Mammary epithelial cell (primary cell): ENCODE measurements at places on chromosomes 1 and 21. TPM values are rescaled to one million over a fixed set of nuclear protein-coding genes. Genes with fewer than 3 reads are reported as not detected.

The PCSK9 gene
- 52.1 TPM for polyA plus RNA-seq

The C1QTNF12 gene
- polyA plus RNA-seq = 0.20 TPM

The ACKR1 gene
- not detected for polyA plus RNA-seq

The SON gene
- polyA plus RNA-seq = 54.0 TPM

The SGIP1 gene
- 0.17 TPM for polyA plus RNA-seq

The OVAAL gene
- 0.03 TPM for polyA plus RNA-seq

DNA sequence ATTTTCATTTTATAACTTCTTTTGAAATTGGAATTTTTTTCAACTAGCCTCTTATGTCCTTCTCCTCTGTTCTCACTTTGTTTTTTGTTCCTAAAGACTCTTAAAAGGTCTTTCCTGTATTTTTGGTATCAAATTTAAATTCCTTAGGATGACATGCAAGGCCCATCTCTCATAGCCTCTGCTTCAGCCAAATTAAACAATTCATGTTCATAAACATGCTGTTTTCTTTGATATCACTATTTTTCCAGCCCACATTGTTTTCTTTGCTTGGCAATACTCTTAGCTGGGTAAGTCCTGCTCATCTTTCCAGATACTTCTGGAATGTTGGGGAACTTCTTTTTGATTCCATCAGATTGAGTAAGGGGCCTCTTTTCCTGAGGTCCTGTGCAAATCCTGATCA lies 55.8 kb upstream of the GPR88 start:
- no peak for DNase-seq

DNA sequence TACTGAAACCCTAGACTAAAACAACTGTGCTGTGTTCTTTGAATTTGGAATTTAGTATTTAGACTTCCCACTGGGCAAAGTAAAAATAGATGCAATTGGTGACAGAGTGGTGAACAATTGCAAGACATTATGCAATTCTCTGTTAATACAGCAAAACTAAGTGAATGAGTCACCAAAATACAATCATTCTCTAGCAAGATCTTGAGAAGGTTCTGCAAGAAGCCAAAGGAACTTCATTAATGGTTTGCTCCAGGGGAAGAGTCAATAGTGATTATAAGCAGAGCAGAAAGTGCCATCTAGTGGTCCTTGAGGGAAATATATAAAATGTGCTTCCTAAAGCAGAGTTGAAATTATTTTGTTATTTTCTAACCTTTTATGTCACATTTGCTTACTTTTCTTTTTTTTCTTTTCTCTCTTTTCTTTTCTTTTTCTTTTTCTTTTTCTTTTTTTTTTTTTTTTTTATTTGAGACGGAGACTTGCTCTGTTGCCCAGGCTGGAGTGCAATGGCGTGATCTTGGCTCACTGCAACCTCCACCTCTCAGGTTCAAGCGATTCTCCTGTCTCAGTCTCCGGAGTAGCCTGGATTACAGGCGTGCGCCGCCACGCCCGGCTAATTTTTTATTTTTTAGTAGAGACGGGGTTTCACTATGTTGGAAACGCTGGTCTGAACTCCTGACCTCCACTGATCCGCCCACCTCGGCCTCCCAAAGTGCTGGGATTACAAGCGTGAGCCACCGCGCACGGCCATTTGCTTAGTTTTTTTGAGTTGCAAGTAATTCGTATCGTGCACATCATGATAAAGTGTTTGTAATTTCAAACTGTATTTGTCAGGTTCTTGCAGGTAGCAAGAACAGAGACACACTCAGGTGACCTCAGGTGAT lies 99.2 kb downstream of the CTH start:
- peak; percentile 84 for DNase-seq

DNA sequence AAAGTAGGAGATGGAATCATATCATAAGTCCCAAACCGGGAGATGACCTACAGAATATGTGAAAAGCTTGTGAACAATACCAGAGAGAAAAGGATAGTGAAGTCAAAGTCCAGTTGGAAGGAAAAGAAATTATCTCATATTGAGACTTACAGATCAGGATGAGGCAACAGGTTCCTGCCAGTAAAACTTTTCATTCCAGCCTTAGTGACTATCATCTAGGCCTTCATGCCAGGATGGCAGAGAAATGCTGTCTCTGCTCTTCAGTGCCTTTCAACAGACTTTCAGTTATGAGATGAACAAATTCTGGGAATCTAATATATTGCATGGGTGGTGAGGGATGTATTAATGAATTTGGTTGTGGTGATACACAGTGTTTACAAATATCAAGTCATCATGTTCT lies 52.3 kb downstream of the NTMT2 start:
- no peak for DNase-seq

- peak; percentile 89 for DNase-seq
Measured at GRCh38 chr1:19643121-19643520, 990 bp upstream of the NBL1 start.

GRCh38 chr1:157739229-157739901 lies 37.6 kb downstream of the FCRL2 start:
- peak; percentile 54 for DNase-seq

- peak; percentile 84 for DNase-seq
Measured at GRCh38 chr1:231828182-231828920, 201.8 kb downstream of the DISC1 start.

- DNase-seq = no peak
Measured at GRCh38 chr1:161900160-161900559, 123.5 kb downstream of the OLFML2B start.

GRCh38 chr1:16068356-16069270 lies 4.8 kb downstream of the FAM131C start:
- peak; percentile 24 for DNase-seq

- no peak for DNase-seq
Measured at GRCh38 chr1:7301664-7301981, 469.5 kb upstream of the VAMP3 start.

DNA sequence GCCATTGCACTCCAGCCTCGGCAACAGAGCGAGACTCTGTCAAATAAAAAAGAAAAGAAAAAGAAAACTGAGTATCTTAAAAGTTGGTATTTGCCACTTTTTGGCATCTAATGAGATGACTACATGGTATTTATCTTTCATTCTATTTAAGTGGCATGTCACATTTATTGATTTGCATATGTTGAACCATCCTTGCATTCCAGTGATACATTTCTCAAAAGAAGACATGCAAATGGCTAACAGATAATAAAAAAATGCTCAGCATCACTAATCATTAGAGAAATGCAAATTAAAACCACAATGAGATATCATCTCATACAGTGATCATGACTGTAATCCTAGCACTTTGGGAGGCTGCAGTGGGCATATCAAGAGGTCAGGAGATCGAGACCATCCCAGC lies 28.1 kb downstream of the SFPQ start:
- no peak for DNase-seq

DNA sequence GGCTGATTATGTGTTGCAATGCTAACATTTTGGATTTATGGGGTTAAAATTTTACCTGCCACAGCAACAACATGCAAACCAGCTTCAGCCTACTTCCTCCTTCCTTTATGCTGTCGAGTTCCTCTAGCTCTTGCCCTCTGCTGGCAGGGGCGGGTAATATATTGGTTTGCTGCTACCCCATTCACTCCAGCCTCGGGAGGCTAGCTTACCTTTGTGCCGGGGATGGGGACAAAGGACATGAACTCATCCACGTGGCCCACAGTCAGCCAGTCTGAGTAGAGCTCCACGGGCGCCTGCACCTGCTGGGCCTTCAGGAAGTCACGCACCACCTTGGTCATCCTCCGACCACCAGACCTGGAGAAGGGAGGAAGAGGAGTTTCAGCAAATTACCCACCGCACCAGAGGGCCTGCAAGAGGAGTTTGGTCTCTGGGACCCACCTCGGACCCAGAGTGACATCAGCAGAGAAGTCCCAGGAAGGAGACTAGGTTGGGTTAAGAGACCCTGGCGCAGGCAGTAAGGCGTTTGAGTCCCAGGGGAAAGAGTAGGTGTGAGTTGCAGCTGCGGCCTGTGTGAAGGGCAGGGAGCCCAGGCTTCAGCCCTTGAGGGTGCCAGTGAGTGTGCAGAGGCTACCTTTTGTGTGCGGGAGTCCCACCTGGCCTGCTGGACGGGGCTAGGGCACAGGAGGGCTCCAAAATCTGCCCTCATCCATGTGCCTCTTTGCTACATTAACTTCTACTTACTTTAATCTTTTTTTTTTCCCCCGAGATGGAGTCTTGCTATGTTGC lies 21.8 kb upstream of the SDHB start:
- DNase-seq = no peak

GRCh38 chr1:83583351-83584014 lies 415.4 kb downstream of the TTLL7 start:
- DNase-seq = no peak

DNA sequence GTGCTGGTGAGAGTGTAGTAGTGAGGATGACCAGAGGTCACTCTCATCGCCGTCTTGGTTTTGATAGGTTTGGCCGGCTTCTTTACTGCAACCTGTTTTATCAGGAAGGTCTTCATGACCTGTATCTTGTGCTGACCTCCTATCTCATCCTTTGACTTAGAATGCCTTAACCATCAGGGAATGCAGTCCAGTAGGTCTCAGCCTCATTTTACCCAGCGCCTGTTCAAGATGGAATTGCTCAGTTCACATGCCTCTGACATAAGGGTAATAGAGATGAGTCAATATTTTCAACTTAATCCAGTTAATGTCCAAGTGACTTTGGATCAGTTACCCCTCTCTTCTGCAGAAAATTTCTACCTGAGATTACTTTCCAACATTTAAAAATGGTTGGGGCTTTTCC lies 4.6 kb downstream of the NID1 start:
- DNase-seq = no peak

- DNase-seq = no peak
Measured at GRCh38 chr1:111551623-111552411, 48.4 kb upstream of the ADORA3 start.

- no peak for DNase-seq
Measured at GRCh38 chr1:183002267-183002666, 21.0 kb upstream of the LAMC1 start.

DNA sequence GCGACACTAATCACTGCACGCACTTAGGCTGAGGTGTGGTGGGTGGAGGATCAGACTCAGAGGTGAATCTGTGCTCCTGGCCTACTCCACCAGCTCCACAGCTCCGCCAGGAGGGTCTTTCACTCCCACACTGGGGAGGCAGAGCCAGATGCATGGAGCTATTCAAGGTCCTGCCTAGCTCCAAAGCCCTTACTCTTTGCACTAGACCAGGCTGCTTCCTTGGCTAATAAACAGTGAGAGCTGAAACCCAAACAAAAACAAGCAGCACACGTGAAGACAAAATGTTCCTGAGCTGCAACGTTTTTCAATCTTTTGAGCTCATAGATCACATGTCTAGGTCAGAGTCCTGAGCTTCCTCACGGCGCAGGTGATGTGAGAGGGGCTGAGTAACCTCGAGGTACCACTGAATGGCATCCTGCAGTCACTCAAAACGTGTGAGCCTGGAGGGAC lies 19.2 kb downstream of the CAPZB start:
- no peak for DNase-seq

GRCh38 chr1:24190983-24191461 lies 3.9 kb upstream of the IFNLR1 start:
- no peak for DNase-seq

DNA sequence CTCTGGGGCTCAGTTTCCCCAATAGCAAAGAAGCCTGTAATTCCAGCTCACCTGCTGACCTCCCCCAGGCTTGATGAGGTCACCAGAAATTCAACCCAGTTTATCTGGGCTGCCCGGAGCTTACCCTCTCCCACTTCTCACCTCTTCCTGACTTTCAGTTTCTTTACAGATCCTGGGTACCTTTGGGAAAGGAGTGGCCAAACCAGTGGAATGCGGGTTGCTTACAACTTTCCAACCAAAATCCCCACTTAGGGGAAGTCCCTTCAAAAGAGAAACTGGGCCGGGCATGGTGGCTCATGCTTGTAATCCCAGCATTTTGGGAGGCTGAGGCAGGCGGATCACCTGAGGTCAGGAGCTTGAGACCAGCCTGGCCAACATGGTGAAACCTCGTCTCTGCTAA lies 5.9 kb upstream of the MARCKSL1 start:
- DNase-seq = peak; percentile 76

- DNase-seq = peak; percentile 38
Measured at GRCh38 chr1:71660411-71660810, 579.6 kb upstream of the ZRANB2 start.

DNA sequence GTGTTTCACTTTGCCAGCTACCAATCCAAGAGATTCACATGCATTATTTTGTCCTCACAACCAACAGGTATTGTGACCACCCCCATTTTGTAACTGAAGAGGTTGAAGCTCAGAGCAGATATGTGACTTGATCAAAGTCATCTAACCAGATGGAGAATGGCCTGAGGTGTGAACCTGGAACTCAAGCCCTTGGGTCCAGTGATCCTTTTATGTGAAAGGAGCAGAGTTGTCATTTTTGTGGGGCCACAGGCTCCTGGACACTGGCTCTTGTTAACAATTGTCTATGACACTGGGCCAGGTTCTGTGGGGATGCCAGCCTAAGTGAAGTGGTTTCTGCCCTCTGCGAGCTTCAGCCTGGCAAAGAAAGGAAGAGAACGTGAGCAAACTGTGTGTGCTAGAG lies 172.6 kb downstream of the ZZZ3 start:
- no peak for DNase-seq

GRCh38 chr21:43317254-43317748 lies 109.6 kb downstream of the SIK1 start:
- no peak for DNase-seq

DNA sequence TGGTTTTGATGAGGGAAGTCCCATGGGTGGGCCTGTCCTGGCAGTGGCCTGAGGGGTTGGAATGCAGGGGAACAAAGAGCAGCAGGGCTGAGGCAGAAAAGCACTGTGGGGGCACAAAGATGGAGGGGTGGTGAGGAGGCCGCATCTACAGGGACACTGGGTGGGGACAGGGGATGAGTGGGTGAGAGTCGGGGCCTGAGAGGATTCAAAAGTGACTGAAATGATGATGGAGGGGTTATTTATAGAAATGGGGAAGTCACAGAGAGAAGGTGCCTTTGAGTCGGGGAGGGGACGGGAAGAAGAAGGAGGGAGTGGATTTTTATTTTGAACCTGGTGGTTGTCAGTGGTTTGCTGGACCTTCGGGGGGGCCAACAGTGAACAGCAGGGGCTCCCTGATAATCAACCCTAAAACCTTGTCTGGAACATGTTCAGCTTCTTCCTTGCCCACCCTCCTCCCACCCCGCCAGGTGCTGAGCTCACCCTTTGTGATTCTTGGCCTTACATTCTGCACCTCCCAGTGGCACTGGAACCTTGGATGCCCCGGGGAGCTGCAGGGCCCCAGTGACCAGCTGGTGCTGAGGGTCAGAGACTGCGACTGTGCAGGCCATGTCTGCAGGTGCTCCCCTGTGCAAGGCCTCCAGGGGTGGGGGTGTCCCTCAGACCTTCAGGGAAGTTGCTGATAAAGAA lies 42.9 kb downstream of the IER5 start:
- no peak for DNase-seq

DNA sequence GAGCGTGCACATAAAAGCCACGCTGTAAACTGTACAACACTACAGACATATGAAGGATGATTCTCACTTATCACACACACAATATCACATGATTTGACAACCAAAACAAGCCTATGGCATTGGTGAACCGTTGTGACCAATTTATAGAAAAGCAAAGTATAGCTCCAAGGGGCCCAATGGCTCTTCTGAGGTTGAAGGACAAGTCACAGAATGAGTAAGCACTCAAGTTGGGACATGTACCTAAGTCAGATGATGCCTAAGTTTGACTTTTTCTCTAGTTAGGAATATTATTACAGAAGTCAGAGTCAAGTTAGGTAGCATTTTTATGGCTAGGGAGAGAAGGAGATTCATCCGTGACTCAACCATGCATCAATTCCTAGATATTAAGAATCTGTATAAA lies 45.7 kb downstream of the PLPP3 start:
- peak; percentile 80 for DNase-seq
